ENCODE measurements at places on chromosomes 3 and 15. TPM values are rescaled to one million over a fixed set of nuclear protein-coding genes. Genes with fewer than 3 reads are reported as not detected.

GRCh38 chr3:50661321-50661837 lies 13.3 kb upstream of the DOCK3 start:
- no peak for DNase-seq

DNA sequence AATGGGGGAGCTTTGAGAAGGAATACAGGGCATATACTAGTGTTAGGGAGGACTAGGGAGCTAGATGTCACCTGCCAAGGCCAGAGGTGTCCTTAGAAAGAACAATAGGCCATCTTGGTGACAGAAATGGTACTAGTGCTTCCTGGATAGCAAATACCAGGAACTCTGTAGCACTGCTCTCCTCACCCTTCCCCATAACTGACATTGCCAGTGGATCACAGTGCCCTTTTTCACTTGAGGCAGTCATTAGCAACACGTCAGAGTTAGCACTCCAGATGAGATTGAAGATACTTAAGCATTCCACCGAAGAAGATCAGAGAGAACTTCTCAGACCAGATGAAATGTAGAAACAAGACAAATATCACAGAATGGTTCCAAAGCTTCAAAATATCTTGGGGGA lies 103.1 kb upstream of the PDZRN3 start:
- no peak for DNase-seq

- no peak for DNase-seq
Observed at GRCh38 chr3:138105598-138105997, 9.8 kb downstream of the DZIP1L start.

- no peak for DNase-seq
Observed at GRCh38 chr3:183460081-183461055, 31.9 kb upstream of the MCF2L2 start.

- DNase-seq = no peak
Observed at GRCh38 chr3:148856384-148856783, 8.7 kb upstream of the CPA3 start.

- DNase-seq = peak; percentile 80
Observed at GRCh38 chr3:4983739-4984510, 4.7 kb downstream of the BHLHE40 start.

DNA sequence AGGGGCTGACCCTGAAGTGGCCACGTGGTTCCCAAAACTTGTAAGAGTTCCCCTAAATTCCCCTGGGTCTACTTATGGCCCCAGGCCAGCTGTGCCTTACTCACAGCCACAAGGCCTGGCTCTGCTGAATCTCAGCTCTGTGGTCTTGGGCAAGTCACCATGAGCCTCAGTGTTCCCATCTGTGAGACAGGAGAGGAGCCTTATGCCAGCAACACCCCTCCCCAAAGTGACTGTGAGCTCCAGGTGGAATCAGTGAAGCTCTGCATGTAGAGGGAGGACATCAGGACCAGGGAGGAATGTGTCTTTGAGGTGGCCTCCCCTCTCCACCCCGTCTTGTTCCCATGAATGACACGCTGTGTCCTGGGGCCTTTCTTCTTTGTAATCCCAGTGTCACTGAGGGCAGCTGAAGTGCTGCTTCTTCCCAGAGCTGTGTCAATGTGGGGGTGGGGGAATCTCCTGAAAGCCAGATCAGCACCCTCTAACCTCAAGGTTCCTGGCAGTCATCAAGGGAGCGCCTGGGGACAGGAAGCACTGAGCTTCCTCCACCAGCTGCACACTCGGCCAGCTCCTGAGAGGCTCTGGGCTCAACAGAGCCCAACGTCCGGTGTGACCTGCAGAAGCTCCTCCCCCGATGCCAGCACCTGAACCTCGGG lies 258.9 kb downstream of the UACA start:
- peak; percentile 81 for DNase-seq

DNA sequence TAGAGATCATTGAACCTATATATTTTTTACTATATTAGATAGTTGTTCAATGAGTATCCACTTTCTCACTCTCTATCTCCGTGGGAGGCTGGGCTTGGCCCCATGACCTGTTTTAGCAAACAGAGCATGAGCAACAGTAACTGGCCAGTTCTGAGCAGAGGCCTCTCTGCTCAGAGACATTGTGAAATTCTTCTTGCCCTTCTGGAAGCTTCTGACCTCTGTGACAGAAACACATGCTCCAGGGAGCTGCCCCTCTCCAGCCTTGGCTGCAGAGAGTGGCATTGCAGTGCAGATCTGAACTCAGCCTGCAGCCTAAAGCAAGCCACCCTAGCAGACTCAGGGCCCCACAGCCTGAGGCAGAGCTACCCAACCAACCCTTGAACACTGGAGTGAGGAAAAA lies 20.5 kb downstream of the FAM240A start:
- DNase-seq = no peak

The PSTPIP1 gene
- 102 TPM for total RNA-seq

The TBC1D21 gene
- not detected for total RNA-seq

The NOP10 gene
- total RNA-seq = 227 TPM

The MCF2L2 gene
- 1.0 TPM for total RNA-seq

The CCK gene
- not detected for total RNA-seq

Data from activated naive CD4-positive, alpha-beta T cell treated with anti-CD3 and anti-CD28 coated beads for 36 hours (primary cell).